ENCODE measurements at places on chromosomes 2 and 18.

GRCh38 chr18:8946066-8946838 is 156.2 kb upstream of the NDUFV2 start:
- DNase-seq, result no peak

GRCh38 chr2:238945433-238946150 is 97.7 kb downstream of the TWIST2 start:
- DNase-seq, result no peak

- DNase-seq, result no peak
These were observed 288 bp upstream of the RDH14 start for GRCh38 chr2:18560797-18561085.

- no peak for DNase-seq
These were observed 122.9 kb downstream of the NCK2 start for GRCh38 chr2:105867587-105867986.

- DNase-seq, result no peak
These were observed 144.6 kb upstream of the SATB2 start for GRCh38 chr2:199602271-199602895.

DNA sequence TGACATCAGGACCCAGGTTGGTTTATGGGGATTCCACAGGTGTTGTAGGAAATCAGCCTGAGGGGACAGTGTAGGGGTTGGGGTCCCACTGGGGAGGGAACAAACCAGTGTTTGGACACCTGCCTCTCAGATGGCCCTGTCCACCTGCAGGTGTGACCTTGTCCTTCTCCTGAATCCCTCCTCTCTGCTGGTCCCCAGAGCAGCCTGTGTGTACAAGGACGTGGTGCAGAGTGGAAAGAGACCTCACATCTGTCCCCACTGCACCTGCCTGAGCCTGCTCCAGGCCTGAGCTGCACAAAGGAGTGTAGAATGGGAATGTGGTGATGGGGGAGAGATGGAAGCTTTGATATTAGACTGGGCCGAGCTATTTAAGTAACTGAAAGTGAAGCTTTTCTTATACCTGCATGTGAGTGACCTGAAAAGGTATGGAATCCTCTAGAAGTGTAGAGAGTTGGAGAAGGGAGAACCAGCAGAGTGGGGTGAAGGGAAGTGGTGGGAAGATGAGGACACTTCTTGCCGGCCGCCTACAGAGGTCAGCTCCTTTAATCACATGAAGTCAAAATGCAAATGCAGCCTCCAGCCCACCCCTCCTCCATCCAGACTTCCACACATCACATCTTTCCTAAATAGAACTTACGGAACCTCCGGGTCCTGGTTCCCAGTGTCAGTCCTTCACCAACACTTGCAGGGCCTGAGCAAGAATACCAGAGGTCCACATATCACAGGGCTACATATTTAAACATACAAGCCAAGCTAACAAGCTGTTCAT is 89.3 kb upstream of the SMAD2 start:
- no peak for DNase-seq

GRCh38 chr2:204184226-204184625 is 247.7 kb downstream of the ICOS start:
- DNase-seq, result no peak
